Spleen (tissue), 13 donors: ENCODE measurements at places on chromosomes 13 and 19.

DNA sequence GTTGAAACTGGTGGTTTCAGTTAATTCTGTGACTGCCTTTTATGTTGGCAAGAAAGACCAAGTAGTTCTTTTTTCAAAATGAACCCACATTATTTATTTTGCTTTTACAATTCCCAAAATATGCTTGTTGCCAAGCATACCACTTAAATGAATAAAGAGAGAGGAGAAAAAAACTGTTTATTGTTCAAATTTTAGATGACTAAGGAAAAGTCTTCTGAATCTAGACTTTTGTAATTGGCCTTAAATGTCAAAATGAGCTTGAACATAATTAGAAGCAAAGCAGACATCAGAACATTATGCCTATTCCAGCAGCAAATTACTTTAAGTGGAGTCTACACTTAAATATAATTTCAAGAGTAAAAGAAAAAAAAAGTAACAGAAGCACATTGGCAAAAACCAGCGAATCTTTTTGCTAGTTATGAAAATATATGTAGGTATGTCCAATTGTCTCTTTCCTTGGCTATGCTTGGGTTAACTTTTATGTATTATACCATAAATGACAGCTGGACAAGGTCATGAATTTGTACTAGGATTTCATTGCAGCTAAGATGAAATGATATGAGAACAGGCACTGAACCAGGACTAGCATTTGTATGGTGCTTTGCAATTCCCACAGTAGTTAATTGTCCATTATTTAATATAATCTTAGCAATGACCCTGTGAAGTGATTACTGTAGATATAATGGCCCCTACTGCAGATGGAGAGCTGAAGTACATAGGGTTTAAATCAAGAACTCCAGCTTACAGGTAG, 211.9 kb downstream of the NALCN start:
- H3K4me3 ChIP-seq, result no peak overlapping the region
- no peak for DNase-seq
- H3K27ac ChIP-seq, result no peak overlapping the region
- no peaks in the 10 kb centered on the region for H3K27me3 ChIP-seq

DNA sequence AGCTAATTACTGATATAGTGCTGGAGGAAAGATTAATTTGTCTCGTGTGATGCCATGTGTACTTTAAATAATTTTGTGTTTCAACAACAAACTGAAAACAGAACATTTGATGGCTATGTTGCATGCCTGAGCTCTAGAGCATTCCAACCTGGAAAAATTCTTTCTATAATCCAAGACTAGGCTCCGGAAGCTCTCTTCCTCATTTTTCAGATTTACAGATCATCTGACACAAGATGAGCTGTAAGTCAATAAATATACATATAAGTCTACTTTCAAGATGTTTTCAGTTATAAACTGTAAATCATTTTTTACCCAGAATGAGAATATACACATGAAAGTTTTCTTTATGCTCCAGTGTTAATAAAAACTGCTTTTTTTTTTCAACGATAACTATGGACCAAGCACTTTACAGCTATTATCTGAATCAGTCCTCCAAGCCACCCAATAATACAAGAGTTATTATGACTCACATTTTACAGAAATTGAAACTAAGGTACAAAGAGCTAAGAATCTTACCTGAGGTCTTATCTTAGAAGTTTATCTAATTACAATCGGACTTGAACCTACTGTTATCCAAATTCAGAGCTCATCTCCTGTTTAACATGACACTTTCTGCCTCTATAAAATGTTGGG, 6.4 kb upstream of the FOXO1 start:
- no peaks in the 10 kb centered on the region for H3K27me3 ChIP-seq
- peaks cover under 1% of the 10 kb centered on the region for H3K4me1 ChIP-seq
- DNase-seq, result no peak
- H3K4me3 ChIP-seq, result no peak overlapping the region
- H3K36me3 ChIP-seq, result no peaks in the 10 kb centered on the region

GRCh38 chr13:38898481-38898880, 92.2 kb downstream of the STOML3 start:
- no peaks in the 10 kb centered on the region for H3K4me1 ChIP-seq
- H3K27ac ChIP-seq, result no peak overlapping the region
- no peak overlapping the region for H3K4me3 ChIP-seq
- no peaks in the 10 kb centered on the region for H3K36me3 ChIP-seq

DNA sequence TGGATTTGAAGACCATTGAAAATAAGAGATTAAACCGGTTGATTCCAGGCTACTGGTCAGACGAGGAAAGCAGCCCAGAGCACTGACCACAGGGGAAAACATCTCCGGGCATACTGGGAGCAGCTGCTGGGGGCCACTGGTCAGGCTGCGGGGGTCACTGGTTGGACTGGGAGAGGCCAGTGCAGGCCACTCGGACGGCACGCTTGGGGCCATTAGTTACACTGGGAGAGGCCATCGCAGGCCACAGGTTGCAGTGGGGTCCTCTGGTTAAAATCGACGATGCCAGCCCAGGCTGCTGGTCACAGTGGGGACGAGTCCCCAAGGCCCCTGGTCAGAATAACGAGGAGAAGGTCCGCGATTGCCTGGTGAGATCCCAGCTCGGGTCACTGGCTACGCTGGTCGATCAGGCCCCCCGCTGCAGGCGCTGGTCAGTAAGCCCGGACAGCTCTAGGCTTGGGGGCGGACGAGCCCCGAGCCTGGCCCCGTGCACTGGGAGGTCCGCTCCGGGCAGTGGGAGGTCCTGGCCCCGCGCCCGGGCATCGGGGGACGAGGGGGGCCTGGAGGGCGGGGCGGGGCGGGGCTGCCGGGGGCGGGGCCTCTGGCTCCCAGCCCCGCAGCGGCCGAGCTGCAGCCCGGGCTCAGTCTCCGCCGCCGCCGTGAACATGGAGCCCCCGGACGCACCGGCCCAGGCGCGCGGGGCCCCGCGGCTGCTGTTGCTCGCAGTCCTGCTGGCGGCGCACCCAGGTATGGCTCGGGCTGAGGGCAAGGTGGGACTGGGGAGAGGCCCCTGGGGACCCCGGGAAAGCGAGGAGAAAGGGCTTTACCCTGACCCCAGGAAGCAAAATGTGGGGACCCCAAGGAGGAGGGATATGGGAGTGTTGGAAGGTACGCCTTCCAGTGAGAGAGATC, at the start of gene BCAM:
Gene BCAM, plus strand, starts transcription at position 641 of the 909 bp plus-strand sequence. Its CDS starts 22 bp downstream, at position 663.
- peaks cover 36% of the 10 kb centered on the region for H3K27me3 ChIP-seq
- DNase-seq, result peak; percentile 85
- H3K36me3 ChIP-seq, result peaks cover 8% of the 10 kb centered on the region
- peak within 1 kb of the TSS; percentile 39 for H3K4me3 ChIP-seq

DNA sequence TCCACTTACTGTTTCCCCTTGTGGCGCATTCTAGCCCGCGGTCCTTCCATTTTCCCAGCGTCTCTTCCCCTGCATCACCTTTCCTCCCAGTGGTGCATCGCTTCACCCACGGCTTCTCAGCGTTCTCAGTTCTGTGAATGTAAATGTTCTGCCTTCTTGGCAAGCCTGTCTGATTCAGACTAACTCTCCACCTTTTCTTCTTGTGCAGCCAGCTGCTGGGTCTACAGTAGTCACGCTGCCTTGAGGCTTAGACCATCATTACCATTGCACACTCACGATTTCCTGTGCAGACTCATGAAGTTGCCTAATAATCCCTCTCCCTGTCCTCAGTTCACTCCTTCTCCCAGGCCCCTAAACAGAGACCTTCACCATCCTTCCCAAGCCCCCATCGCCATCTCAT, 75.0 kb downstream of the DHRS12 start:
- no peaks in the 10 kb centered on the region for H3K27me3 ChIP-seq
- no peak overlapping the region for H3K27ac ChIP-seq
- H3K36me3 ChIP-seq, result peaks cover 7% of the 10 kb centered on the region
- H3K4me1 ChIP-seq, result peaks cover 18% of the 10 kb centered on the region
- H3K4me3 ChIP-seq, result no peak overlapping the region

GRCh38 chr13:23876265-23876664, 12.9 kb downstream of the MIPEP start:
- H3K4me3 ChIP-seq, result no peak overlapping the region
- H3K4me1 ChIP-seq, result no peaks in the 10 kb centered on the region
- no peaks in the 10 kb centered on the region for H3K27me3 ChIP-seq
- no peak overlapping the region for H3K27ac ChIP-seq

GRCh38 chr13:98707281-98707999, 45.0 kb downstream of the SLC15A1 start:
- DNase-seq, result no peak
- H3K27me3 ChIP-seq, result no peaks in the 10 kb centered on the region
- H3K4me1 ChIP-seq, result no peaks in the 10 kb centered on the region
- no peak overlapping the region for H3K4me3 ChIP-seq
- no peak overlapping the region for H3K27ac ChIP-seq

GRCh38 chr19:42567567-42567966, 27.2 kb downstream of the CEACAM8 start:
- no peak for DNase-seq
- H3K4me3 ChIP-seq, result no peak overlapping the region
- no peaks in the 10 kb centered on the region for H3K36me3 ChIP-seq
- H3K27me3 ChIP-seq, result no peaks in the 10 kb centered on the region

- H3K36me3 ChIP-seq, result no peaks in the 10 kb centered on the region
- no peak overlapping the region for H3K27ac ChIP-seq
- no peak overlapping the region for H3K4me3 ChIP-seq
- no peaks in the 10 kb centered on the region for H3K27me3 ChIP-seq
Observed at GRCh38 chr13:109231888-109232287, 554.5 kb downstream of the IRS2 start.

DNA sequence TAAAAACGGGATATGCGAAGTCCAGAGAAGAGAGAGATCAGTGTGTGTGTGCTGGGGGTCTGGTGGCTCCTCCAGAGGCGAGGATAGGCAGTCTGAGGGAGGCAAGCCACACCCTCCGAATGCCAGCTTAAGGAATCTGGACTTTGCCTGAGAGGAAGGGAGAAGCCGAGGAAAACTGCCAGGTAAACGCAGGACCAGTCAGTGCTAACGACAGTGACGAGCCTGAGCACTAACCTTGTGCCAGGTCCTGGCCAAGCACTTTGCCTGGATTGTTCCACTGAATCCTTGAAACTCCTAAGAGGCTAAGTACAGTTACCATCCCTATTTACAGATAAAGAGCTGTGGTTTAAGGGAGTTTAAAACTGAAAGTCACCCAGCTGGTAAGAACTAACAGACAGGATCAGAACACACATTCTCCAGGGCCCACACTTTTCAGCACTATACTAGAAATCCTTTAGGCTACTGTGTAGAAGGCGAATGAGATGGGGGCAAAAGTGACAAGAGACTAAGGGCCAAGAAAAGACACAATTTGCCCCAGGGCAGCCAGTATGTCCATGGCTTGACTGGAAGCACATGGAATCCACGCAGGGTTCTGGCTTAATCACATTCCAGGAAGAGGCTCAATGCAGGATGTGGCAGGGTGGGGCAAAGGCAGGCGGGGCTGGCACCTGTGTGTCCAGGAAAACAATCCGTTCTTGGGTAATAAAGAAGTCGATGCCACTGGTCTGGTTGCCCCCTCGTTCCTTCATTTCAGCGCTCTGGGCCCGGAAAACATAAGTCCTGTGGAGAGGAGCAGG, 15.1 kb downstream of the SMG9 start:
- H3K36me3 ChIP-seq, result peaks cover 96% of the 10 kb centered on the region
- DNase-seq, result no peak
- peak overlapping the region; percentile 51 for H3K27ac ChIP-seq
- peaks cover 2% of the 10 kb centered on the region for H3K4me1 ChIP-seq

GRCh38 chr19:55158848-55159749, 1.6 kb upstream of the TNNI3 start:
- no peak overlapping the region for H3K27ac ChIP-seq
- no peak for DNase-seq
- peaks cover 22% of the 10 kb centered on the region for H3K4me1 ChIP-seq
- H3K36me3 ChIP-seq, result no peaks in the 10 kb centered on the region
- H3K27me3 ChIP-seq, result peaks cover 31% of the 10 kb centered on the region

GRCh38 chr19:51803519-51803918, 8.6 kb downstream of the FPR3 start:
- H3K27ac ChIP-seq, result peak overlapping the region; percentile 15
- no peaks in the 10 kb centered on the region for H3K27me3 ChIP-seq
- DNase-seq, result no peak
- no peak overlapping the region for H3K4me3 ChIP-seq
- H3K4me1 ChIP-seq, result peaks cover 22% of the 10 kb centered on the region
- H3K36me3 ChIP-seq, result no peaks in the 10 kb centered on the region

GRCh38 chr13:95749545-95749944, 72.6 kb downstream of the DNAJC3 start:
- H3K4me1 ChIP-seq, result peaks cover 13% of the 10 kb centered on the region
- peaks cover 7% of the 10 kb centered on the region for H3K36me3 ChIP-seq
- DNase-seq, result no peak
- no peak overlapping the region for H3K27ac ChIP-seq

- no peak for DNase-seq
- no peaks in the 10 kb centered on the region for H3K4me1 ChIP-seq
- no peaks in the 10 kb centered on the region for H3K27me3 ChIP-seq
- H3K4me3 ChIP-seq, result no peak overlapping the region
- H3K27ac ChIP-seq, result no peak overlapping the region
Observed at GRCh38 chr13:84777316-84777715, 895.0 kb upstream of the SLITRK1 start.

GRCh38 chr13:73275163-73275562, 216.4 kb downstream of the KLF5 start:
- H3K27ac ChIP-seq, result no peak overlapping the region
- no peak for DNase-seq
- no peaks in the 10 kb centered on the region for H3K36me3 ChIP-seq

DNA sequence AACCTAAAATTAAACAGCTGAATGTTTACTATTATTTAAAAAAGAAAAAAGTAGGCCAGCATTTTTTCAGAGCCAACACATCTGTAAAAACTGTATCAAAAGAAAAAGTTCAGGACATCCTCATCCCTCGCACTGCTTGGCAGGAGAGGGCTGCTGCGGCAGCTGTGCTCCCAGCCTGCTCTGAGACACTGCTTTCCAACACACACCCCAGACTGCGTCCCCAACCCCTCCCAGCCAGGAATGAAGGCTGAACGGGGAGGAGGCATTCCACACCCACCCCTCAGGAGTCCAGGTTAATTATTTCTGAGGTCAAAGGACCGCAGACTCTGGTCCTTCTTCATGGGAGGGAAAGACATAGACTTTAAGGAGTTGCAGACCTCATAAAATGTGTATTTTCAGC, 43.1 kb downstream of the COL4A1 start:
- no peaks in the 10 kb centered on the region for H3K27me3 ChIP-seq
- no peak overlapping the region for H3K27ac ChIP-seq
- no peak overlapping the region for H3K4me3 ChIP-seq
- no peaks in the 10 kb centered on the region for H3K36me3 ChIP-seq
- peaks cover 92% of the 10 kb centered on the region for H3K4me1 ChIP-seq

GRCh38 chr19:54389553-54389952, 24.8 kb upstream of the LAIR1 start:
- H3K4me3 ChIP-seq, result no peak overlapping the region
- no peak for DNase-seq
- peaks cover 52% of the 10 kb centered on the region for H3K27me3 ChIP-seq

GRCh38 chr13:76713280-76713679, 172.9 kb downstream of the KCTD12 start:
- no peaks in the 10 kb centered on the region for H3K36me3 ChIP-seq
- H3K27me3 ChIP-seq, result no peaks in the 10 kb centered on the region
- no peak overlapping the region for H3K4me3 ChIP-seq
- no peak overlapping the region for H3K27ac ChIP-seq

- H3K27ac ChIP-seq, result no peak overlapping the region
- no peaks in the 10 kb centered on the region for H3K27me3 ChIP-seq
- H3K36me3 ChIP-seq, result no peaks in the 10 kb centered on the region
- DNase-seq, result no peak
- no peaks in the 10 kb centered on the region for H3K4me1 ChIP-seq
- no peak overlapping the region for H3K4me3 ChIP-seq
Observed at GRCh38 chr13:69866555-69866954, 241.1 kb upstream of the ATXN8OS start.
